Immature natural killer cell (primary cell): ENCODE measurements at places on chromosomes 16 and 17. TPM values are rescaled to one million over a fixed set of nuclear protein-coding genes. Genes with fewer than 3 reads are reported as not detected.

CES3 gene
- polyA plus RNA-seq: not detected

EPX gene
- polyA plus RNA-seq: not detected

NUBP2 gene
- polyA plus RNA-seq: 127 TPM

PRAC2 gene
- not detected for polyA plus RNA-seq

CIBAR2 gene
- 0.71 TPM for polyA plus RNA-seq

AANAT gene
- polyA plus RNA-seq: 0.34 TPM

AIPL1 gene
- polyA plus RNA-seq: not detected
